ENCODE measurements at places on chromosomes 12 and 14.

DNA sequence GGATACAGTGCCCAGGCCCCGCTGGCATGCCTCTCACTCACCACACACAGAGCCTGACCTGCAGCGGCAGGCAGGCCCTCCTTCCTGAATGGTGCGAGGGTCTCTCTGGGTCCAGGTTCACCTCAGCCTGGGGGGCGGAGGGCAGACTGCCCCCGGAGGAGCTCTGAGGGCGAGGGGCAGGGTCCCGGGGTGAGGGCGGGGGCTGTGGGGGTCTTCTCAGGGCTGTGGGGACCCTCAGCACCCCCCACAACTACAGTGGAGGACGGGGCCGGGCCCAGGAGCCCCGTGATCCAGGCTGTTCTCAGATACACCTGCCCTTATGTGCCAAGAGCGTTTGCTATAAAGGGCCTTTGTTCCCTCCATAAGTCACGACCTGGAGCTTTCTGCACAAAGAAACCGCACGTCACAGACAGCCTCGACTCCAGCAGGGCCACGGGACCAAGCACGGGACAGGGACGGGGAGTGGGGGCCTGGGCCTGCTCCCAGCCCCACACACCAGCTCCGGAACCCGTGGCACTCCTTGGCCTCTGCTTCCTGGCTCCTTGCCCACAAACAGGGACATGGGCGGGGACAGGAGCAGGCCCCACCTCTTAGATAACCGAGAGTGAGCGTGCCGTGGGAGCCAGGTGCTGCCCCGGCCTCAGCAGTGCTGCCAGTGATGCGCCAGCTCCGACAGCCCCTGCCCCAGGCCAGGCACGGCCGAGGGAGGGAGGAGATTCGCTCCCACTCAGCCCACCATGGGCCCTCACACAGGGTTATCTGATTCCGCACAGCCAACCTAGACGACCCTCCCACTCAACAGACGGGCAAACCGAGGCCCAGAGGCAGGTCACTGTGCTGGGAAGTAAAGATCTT, 101.9 kb downstream of the RFLNA start:
- peaks cover 16% of the 10 kb centered on the region for H3K36me3 ChIP-seq
- no peak for DNase-seq
- no peaks in the 10 kb centered on the region for H3K27me3 ChIP-seq
- H3K4me1 ChIP-seq = peaks cover 7% of the 10 kb centered on the region

DNA sequence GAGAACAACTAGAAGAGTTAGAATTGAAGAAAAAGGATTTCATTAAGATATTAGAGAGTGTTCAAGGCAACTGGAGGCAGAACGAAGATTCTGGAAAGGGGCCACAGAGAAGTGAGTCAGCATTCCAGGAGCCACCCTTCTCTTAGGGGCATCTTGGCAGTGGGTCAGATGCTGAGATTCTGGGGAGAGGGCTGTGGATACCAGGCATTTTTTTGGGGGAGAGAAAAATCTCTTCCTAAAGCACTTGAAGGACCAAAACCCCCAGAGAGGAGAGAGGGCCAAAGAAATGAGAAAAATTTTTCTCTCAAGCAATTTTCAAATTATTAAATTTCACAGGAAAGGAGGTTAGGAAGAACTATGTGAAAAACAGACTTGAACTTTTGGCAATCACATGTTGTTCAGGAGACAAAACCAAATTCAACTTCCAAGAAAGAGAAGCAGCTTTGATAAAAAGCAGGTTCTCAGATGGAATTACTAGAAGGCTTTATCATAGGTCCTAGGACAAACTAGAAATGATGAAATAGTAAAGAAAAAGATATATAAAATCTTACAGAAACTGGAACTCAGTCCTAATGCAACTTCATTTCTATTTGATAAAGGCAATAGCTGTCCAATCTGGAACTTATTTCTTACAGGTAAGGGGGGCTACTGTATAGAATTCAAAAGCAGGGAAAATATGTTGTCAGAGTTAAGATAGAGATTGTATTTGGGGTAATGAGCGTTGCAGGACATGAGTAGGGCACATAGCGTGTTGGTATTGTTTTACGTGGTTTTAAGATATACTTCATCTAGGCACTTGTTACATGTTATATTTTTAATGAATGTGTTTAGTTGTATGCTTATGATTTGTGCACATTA, 1.1 kb upstream of the CLEC2D start:
- no peaks in the 10 kb centered on the region for H3K27me3 ChIP-seq
- peaks cover 74% of the 10 kb centered on the region for H3K36me3 ChIP-seq
- DNase-seq = no peak
- H3K27ac ChIP-seq = peak overlapping the region; percentile 95

GRCh38 chr12:85642808-85643207, 193.4 kb downstream of the RASSF9 start:
- no peaks in the 10 kb centered on the region for H3K36me3 ChIP-seq
- no peaks in the 10 kb centered on the region for H3K4me1 ChIP-seq

DNA sequence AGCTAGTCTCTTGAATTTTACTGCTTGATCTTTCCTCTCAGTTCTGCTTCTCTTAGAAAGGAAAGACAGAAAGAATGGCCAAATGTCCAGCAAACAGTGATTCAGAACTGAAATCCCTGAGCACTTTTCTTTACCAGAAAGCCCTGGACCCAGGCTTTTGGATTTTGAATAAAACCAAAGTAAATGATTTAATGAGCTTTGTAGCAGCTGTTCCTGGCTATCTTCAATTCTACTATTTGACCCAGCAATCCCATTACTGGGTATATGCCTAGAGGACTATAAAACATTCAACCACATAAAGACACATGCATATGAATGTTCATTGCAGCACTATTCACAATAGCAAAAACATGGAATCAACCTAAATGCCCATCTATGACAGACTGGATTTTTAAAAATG, 187.2 kb downstream of the PRKD1 start:
- no peaks in the 10 kb centered on the region for H3K36me3 ChIP-seq
- DNase-seq = no peak
- no peak overlapping the region for H3K4me3 ChIP-seq
- H3K4me1 ChIP-seq = no peaks in the 10 kb centered on the region
- no peak overlapping the region for H3K27ac ChIP-seq

DNA sequence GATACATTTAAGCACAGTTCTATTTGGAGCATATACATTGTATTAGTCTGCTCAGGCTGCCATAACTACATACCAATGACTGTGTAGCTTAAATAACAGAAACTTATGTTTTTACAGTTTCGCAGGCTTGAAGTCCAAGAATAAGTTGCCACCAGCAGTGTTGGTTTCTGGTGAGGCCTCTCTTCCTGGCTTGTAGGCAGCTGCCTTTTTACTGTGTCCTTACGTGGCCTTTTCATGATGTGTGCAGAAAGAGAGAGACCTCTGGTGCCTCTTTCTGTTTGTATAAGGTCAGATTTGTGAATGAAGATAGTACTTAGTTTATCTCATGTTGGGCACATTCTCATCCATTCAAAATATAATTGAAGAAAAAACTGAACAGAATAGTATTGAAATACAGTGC, 636.6 kb downstream of the FLRT2 start:
- H3K4me1 ChIP-seq = no peaks in the 10 kb centered on the region
- no peaks in the 10 kb centered on the region for H3K36me3 ChIP-seq
- no peak overlapping the region for H3K4me3 ChIP-seq
- DNase-seq = no peak
- no peaks in the 10 kb centered on the region for H3K27me3 ChIP-seq
- no peak overlapping the region for H3K27ac ChIP-seq

DNA sequence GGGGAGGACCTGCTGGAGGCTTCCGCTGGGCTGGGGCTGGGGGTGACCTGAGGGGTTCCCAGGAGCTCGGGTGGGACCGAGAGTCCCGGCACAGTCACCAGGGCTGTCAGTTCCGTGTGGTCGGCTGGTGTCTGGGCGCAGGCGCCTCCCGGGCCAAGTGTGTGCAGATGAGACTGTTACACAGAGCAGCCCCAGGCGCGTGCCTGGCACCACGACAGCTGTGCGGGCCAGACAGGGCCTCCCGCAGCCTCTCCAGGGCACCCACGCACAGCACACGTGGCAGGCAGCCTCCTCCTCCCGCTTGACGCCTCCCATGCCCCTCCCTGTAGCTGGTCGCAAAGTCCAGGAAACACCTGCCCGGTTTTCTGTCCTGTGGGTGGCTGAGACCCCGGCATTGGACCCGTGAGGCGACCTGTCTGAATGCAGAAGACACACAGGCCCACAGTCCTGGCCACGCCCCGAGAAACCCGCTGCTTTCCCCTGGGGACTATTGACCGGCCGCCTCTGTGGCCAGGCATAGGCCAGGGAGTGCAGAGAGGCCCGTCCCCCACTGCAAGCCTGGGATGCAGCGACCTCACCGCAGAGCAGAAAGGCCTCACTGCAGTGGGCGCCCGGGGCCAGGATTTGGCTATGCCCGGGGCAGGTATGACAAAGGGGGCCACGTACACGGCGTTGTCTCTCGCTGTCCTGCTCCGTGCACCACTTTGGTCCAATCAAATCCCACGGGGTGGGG, 12.1 kb upstream of the GALNT9 start:
- H3K4me1 ChIP-seq = no peaks in the 10 kb centered on the region
- DNase-seq = no peak
- no peaks in the 10 kb centered on the region for H3K36me3 ChIP-seq

DNA sequence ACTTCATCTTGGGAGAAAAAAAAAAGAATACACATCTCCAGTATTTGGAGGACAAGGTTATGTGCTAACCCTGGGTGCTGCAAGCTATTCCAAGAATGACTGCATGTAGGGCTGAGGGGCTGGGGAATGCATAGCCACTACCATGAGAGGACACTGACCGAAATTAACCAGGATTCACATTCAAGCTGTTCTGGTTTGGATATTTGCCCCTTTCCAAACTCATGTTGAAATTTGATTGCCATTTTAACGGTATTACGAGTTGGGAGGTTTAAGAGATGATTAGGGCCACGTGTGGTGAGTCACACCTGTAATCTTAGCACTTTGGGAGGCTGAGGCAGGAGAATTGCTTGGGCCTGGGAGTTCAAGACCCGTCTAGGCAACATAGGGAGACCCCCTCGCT, 18.5 kb upstream of the MARK3 start:
- H3K4me1 ChIP-seq = peaks cover under 1% of the 10 kb centered on the region
- H3K36me3 ChIP-seq = peaks cover 8% of the 10 kb centered on the region
- no peak overlapping the region for H3K27ac ChIP-seq
- no peak for DNase-seq
- no peak overlapping the region for H3K4me3 ChIP-seq

DNA sequence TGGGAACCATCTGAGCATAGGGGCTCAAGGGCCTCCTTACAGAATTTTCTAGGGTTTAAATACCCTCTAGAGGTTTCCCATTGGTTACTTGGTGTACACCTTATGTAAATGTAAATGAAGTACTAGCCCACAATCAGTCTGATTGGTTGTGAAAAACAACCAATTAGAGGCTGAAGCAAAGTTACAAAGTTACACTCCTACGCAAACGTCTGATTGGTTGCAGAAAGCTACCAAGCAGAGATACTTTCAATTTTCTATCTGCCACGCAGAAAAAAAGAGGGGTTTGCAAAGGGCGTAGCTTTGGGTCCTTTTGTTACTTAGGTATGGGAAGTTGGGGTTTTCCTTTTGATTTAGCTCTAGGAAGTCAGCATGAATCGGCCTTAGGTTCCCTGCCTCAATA, 1.8 kb upstream of the TMEM19 start:
- H3K4me3 ChIP-seq = peak overlapping the region; percentile 50
- no peaks in the 10 kb centered on the region for H3K27me3 ChIP-seq
- peaks cover 41% of the 10 kb centered on the region for H3K4me1 ChIP-seq
- H3K36me3 ChIP-seq = no peaks in the 10 kb centered on the region

GRCh38 chr14:72855913-72856312, 38.0 kb downstream of the DPF3 start:
- no peak overlapping the region for H3K27ac ChIP-seq
- no peaks in the 10 kb centered on the region for H3K36me3 ChIP-seq

DNA sequence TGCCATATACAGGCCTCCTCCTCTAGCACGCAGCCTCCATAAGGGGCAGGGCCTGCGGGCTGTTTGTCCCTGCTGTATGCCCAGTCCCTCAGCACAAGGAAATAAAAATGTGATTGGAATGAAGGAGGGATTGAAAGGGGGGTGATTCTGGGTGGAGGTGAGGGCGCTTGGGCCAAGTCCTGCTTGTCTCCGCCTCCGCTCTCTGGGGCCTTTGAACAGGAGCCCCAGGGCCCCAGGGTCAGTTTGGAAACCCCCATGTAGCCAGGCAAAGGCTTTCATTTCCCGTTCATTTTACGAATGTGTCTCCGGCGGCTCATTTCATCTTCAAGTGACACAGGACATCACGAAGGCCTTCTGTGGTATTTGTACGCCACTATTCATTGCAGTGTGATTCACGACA, 4.5 kb upstream of the CACNA2D4 start:
- no peaks in the 10 kb centered on the region for H3K36me3 ChIP-seq
- H3K27ac ChIP-seq = no peak overlapping the region
- no peak for DNase-seq
- peaks cover 17% of the 10 kb centered on the region for H3K4me1 ChIP-seq

DNA sequence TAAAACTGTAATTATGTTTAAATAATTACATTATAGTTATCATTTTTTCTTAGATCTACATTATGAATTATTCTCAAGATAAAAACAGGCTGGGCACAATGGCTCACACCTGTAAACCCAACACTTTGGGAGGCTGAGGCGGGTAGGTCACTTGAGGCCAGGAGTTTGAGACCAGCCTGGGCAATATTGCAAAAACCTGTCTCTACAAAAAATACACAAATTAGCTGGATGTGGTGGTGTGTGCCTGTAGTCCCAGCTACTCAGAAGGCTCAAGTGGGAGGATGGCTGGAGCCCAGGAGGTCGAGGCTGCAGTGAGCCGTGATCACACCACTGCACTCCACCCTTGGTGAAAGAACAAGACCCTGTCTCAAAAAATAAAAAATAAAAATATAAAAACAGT, 40.3 kb upstream of the KCNJ8 start:
- DNase-seq = no peak
- H3K4me1 ChIP-seq = no peaks in the 10 kb centered on the region
- no peaks in the 10 kb centered on the region for H3K27me3 ChIP-seq
- H3K4me3 ChIP-seq = no peak overlapping the region
- H3K36me3 ChIP-seq = no peaks in the 10 kb centered on the region

DNA sequence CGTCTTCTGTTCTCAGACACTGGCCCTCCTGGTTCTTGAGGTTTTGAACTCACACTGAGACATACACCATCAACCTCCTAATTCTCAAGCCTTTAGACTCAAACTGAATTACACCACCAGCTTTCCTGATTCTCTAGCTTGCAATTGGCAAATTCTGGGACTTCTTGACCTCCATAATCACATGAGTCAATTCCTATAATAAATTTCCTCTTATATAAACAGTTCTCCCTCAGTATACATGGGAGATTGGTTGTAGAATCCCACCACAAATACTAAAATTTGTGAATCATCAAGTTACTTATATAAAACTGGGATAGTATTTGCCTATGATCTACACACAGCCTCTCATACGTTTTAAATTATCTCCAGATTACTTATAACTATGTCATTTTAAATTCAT, 162.2 kb downstream of the DIO2 start:
- H3K27ac ChIP-seq = no peak overlapping the region
- H3K36me3 ChIP-seq = no peaks in the 10 kb centered on the region
- no peaks in the 10 kb centered on the region for H3K4me1 ChIP-seq
- no peak overlapping the region for H3K4me3 ChIP-seq
- no peak for DNase-seq
- no peaks in the 10 kb centered on the region for H3K27me3 ChIP-seq

DNA sequence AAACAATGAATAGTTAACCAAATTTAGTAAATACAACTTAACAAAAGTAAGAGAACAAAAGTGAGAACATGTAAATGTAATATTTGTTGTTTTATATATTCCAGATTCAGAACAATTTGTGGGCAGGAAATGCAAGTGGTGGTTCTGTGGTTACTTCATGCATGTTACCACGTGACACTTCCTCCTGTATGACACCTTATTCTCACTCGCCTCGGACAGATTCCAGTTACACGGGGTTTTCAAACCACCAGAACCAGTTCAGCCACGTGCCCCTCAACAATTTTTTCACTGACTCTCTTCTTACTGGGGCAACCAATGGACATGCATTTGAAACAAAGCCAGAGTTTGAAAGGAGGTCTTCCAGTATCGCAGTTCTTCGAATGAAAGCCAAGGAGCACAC, 21.0 kb downstream of the ALX1 start:
- H3K36me3 ChIP-seq = no peaks in the 10 kb centered on the region
- H3K27me3 ChIP-seq = no peaks in the 10 kb centered on the region
- DNase-seq = no peak
- H3K27ac ChIP-seq = no peak overlapping the region
